Fibroblast of the conjunctiva (primary cell): ENCODE measurements at places on chromosomes 1 and 21.

DNA sequence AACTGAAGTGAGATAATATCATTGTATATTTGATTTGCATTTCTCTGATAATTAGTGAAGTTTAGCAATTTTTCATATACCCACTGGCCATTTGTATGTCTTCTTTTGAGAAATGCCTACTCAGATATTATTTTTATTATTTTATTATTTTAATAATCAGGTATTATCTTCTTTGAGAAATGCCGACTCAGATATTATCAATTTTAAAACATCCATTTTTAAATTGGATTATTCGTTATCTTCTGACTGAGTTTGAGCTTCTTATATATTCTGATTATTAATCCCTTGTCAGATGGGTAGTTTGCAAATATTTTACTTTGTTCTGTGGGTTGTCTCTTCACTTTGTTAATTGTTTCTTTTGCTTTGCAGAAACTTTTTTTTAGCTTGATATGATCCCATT, 37.7 kb downstream of the KMO start:
- DNase-seq, result no peak

DNA sequence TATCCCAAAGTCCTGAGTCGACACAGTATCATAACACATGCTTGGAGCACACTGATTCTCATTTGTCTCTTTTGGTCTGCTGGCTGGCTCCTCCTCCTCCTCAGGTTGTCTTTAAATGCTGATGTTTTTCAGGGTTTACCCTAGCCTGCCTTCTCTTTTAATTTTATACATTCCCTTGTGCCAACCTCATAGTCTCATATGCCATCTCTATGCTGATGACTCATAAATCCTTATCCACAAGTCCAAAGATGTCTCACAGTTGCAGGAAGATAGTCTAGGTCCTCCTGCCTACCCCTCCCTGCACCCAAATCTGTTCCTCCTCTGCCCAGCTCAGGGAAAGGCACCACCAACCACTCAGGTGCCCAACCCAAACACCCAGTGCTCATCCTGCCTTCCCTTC, 108.3 kb downstream of the SIPA1L2 start:
- no peak for DNase-seq

DNA sequence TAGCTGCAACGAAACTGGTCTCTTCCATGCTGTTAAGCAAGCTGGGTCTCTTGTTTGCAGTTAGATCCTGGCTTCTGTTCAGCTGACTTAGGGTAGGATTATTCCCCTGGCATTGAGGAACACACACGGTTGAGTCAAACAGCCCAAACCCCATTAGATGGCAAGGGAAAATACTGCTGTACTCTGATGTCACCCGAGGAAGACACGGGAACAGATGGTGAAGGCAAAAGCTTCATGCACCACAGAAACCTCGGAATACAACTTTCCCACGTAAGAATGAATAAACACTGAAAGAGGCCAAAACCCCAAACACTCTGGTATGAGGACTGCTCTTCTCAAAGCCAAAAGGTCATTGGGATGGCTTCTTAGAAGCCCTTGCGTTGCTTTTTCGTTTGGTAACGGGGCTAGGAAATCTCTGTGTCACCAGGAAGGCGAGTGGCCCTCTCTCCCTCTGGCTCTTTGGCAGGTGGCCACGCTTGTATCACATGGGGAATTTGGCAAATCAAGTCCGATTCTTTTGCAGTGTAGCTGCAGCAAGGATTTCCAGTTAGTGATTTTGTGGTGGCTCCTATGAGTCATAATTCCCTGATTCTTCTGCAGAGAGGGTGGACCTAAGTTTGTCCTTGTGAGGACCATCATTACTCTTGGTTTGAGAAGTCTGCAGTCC, 16.7 kb upstream of the LYST start:
- peak; percentile 81 for DNase-seq

- DNase-seq, result peak; percentile 99
Measured at GRCh38 chr1:27299385-27300271, 22.3 kb upstream of the TMEM222 start.

GRCh38 chr1:55035904-55036303, 3.4 kb upstream of the PCSK9 start:
- no peak for DNase-seq

DNA sequence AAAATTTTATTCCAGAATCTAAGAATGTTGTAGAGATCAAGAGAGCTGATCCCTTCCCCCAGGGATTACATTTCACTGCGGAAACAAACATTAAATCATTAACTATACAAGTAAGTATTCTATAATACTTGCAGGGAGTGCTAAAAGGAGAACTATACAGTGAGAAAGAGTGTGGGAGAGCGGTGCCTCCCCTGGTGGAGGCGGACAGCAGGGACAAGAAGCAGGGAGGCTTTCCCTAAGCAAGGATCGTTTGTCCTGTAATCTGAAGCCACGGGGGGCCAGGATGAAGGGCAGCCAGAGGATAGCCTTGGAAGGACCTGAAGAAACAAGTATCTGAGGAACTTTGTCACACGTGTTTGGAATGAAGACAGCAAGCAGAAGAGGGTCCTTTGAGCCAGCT, 40.1 kb downstream of the SLC9C2 start:
- no peak for DNase-seq

GRCh38 chr1:54380290-54380882, 25.8 kb downstream of the SSBP3 start:
- no peak for DNase-seq

DNA sequence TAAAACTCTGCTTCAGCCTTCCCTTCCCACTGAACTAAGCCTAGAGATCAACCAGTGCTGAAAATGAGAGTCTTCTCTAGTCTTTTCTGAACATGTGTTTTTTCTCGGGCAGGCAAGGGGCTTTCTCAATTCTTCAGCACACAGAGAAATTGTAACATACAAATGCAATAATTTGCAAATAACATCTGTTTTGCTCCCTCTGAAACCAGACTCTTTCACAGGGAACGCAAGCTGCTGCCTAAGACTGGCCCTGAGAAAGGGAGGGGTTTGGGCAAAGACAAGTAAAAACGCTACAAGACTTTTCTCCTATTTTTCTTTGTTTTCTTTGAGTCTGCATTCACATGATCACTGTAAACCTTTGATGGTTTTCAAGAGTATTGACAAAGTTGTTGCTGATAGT, 39.6 kb upstream of the VN1R5 start:
- no peak for DNase-seq

DNA sequence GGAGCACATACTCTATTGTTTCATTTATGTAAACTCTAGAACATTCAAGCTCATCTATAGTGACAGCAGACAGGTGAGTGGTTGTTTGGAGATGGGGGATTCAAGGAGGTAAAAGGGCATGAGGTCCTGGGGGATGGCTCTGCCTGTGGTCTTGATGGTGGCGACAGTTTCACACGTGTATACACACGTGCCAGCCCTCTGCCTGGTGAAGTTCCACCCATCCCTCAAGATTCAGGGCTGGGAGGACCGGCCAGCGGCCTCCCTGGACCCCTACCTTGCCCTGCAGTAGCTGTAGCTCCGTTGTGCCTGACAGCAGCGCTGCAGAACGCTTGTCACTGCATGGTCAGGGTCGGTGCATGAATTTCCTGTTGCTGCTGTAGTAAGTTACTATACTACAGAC, 38.9 kb upstream of the UTS2 start:
- DNase-seq, result no peak
